ENCODE measurements at places on chromosomes 1 and 21. TPM values are rescaled to one million over a fixed set of nuclear protein-coding genes. Genes with fewer than 3 reads are reported as not detected.

- DNase-seq: no peak
Observed at GRCh38 chr1:208332036-208332773, 88.0 kb upstream of the PLXNA2 start.

The TTC39A gene
- 11.7 TPM for total RNA-seq

- no peak for DNase-seq
Observed at GRCh38 chr1:100070201-100070939, 62.4 kb downstream of the SASS6 start.

- DNase-seq: no peak
Observed at GRCh38 chr1:113931451-113931851, 2.3 kb downstream of the HIPK1 start.

GRCh38 chr1:185720633-185721272 lies 13.4 kb upstream of the HMCN1 start:
- no peak for DNase-seq

The HHAT gene
- total RNA-seq: 2.1 TPM

All from pancreas (tissue), 10 donors.